ENCODE measurements at places on chromosomes 2 and 18. TPM values are rescaled to one million over a fixed set of nuclear protein-coding genes. Genes with fewer than 3 reads are reported as not detected.

The VSNL1 gene
- total RNA-seq = 0.77 TPM

The NAT8 gene
- not detected for total RNA-seq

The RUFY4 gene
- total RNA-seq = not detected

The IL18RAP gene
- total RNA-seq = not detected

The CCDC141 gene
- not detected for total RNA-seq
